ENCODE measurements at places on chromosomes 1 and 21.

DNA sequence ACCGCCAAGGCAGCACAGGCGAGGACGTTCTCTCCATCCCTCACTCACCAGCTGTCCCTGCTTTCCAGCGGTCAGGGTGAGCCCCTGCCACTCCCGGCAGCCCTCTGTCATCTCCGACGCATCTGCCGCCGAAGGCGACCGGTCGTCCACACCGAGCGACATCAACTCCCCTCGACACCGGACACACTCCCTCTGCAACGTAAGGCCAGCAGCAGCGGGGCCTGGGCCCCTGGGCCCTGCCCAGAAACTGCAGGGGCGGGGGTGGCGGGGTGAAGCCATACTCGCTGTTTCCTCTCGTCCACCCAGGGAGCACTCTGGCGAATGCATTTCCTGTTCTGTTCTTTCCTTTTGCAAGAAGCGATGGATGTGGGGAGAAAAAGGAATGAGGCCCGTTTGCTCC lies 93.4 kb upstream of the TMEM51 start:
- DNase-seq, result no peak

GRCh38 chr1:48061162-48062136 lies 64.3 kb upstream of the TRABD2B start:
- no peak for DNase-seq

- no peak for DNase-seq
These were observed 11.5 kb upstream of the THRAP3 start for GRCh38 chr1:36212782-36213181.

GRCh38 chr1:63748641-63749040 lies 25.2 kb upstream of the ROR1 start:
- no peak for DNase-seq

DNA sequence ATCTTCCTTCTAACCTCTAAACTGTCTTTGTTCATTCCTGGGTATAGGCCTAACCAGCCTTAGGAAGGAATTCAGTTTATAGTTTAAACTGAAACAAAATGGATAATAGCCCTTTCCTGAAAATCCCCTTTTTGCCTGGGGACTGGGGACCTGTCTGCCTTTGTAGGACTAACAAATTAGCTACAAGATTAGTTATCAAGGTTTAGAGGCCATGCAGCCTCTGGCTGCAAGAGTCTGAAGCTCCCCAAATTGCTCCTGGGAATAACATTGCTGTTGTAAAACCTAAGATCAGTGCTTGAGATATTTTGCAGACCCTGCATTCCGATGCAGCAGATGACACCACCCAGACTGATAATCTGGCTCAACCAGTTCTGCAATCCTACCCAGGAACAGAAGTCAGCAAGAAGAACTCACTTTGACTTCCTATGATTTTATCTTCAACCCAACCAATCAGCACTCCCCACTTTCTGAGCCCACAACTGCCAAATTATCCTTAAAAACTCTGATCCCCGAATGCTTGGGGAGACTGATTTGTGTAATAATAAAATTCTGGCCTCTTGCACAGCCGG lies 96.6 kb upstream of the ETV3 start:
- no peak for DNase-seq

DNA sequence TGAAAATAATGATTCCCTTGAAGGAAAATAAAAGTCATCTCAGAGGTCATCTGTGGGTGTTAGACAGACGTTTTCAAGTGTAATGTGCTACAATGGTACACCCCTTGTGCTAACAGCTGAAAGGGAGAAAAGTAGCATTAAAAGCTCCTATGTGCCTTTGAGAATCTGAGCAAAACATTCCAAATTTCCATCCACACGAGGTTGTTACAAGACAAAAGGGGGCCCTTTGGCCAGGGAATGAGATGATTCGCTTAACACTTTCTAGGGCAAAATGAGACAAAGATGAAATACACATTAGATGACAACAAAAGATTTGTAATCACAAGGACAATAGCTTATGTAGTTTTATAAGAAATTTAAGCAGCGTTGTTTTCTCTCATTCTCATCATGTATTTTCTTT lies 303.6 kb downstream of the LMX1A start:
- DNase-seq, result no peak

- no peak for DNase-seq
These were observed 8.9 kb upstream of the MUTYH start for GRCh38 chr1:45348966-45349677.

GRCh38 chr1:19744886-19745285 lies 54.8 kb downstream of the TMCO4 start:
- DNase-seq, result no peak

GRCh38 chr1:59096501-59096900 lies 200.4 kb upstream of the FGGY start:
- no peak for DNase-seq

GRCh38 chr1:169989246-169989645 lies 85.2 kb downstream of the KIFAP3 start:
- no peak for DNase-seq

GRCh38 chr1:203564024-203564423 lies 62.6 kb upstream of the ATP2B4 start:
- DNase-seq, result no peak

DNA sequence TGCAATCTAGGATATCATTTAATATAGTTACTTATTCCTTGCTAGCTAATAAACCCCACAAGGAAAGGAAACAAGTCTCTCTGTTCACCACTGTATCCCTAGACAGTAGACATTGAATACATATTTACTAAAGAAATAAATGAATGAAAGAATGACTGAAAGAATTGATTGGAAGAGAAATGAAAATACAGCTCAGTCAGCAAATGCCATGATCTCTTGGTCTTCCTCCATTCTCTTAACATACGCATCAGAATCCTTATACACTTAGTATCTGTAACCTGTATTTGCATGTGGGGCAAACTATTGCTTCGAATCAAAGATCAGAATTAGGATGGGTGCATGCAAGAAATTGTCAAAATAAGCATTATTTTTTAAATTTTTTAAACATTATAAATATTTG lies 500.8 kb upstream of the ADGRL2 start:
- DNase-seq, result no peak

DNA sequence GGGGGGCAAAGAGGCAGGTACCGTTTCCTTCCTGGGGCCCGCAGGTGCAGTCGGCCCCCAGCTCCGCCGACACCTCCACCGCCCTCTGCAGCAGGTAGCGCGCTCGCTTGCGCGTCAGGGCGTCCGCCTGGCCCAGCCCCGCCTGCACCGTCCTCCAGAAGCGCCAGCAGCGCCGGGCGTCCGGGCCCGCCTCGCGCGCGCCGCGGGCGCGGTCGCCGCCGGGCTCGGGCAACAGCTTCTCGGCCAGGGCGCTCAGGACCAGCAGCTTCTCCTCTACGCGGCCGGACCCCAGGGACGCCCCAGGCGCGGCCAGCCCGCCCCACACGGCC lies 863 bp downstream of the TARBP1 start:
- DNase-seq, result peak; percentile 77

DNA sequence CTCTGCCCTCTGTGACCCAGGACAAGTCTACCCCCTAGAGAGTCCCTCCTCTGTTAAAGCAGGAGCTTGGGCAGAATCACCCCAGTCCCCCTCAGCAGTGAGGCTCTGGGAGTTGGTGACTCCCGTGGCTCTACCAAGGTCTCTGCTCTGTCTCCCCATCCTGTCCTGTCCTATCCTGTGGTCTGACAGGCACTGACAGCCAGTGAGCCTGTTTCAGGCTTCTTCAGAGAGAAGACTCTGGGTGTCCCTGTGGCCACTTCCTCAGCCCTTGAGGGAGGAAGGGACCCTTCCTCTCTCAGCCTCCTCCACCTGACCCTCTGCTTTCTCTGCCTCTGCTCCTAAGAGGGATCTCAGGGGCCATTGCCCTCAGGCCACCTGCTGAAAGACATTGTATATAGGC lies 148.7 kb downstream of the FCRL5 start:
- DNase-seq, result no peak

GRCh38 chr1:90340606-90341005 lies 345.7 kb downstream of the ZNF326 start:
- DNase-seq, result no peak

DNA sequence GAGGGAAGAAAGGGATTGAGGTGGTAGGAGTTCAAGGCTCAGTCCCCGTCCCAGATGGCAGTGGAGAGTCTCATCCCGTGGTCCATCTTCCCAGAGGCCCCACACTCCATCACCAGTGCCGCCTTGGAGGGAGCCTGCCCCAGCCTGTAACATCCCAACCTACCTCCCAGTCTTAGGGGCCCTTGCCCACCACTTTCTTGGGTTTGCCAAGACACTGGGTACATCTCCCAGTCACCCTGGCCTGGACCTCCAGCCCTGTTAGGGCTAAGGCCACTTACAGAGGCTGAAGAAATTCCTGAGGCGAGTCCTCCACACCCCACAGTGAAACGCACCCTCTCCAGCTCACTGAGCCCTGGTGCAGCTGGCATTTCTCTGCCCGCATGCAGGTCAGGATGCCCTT lies 3.3 kb downstream of the TMEM200B start:
- DNase-seq, result no peak

GRCh38 chr1:208829595-208829994 lies 585.4 kb upstream of the PLXNA2 start:
- no peak for DNase-seq

GRCh38 chr1:246159279-246160227 lies 347.5 kb downstream of the SMYD3 start:
- no peak for DNase-seq

GRCh38 chr1:204348722-204349121 lies 11.0 kb downstream of the PLEKHA6 start:
- no peak for DNase-seq

- DNase-seq, result no peak
These were observed 59.7 kb downstream of the TEX35 start for GRCh38 chr1:178572604-178573003.

- no peak for DNase-seq
These were observed 22.1 kb downstream of the EIF2D start for GRCh38 chr1:206590025-206590758.

- DNase-seq, result no peak
These were observed 75.2 kb downstream of the NGF start for GRCh38 chr1:115262886-115263285.

- no peak for DNase-seq
These were observed 43.3 kb downstream of the PHC2 start for GRCh38 chr1:33387625-33388024.

DNA sequence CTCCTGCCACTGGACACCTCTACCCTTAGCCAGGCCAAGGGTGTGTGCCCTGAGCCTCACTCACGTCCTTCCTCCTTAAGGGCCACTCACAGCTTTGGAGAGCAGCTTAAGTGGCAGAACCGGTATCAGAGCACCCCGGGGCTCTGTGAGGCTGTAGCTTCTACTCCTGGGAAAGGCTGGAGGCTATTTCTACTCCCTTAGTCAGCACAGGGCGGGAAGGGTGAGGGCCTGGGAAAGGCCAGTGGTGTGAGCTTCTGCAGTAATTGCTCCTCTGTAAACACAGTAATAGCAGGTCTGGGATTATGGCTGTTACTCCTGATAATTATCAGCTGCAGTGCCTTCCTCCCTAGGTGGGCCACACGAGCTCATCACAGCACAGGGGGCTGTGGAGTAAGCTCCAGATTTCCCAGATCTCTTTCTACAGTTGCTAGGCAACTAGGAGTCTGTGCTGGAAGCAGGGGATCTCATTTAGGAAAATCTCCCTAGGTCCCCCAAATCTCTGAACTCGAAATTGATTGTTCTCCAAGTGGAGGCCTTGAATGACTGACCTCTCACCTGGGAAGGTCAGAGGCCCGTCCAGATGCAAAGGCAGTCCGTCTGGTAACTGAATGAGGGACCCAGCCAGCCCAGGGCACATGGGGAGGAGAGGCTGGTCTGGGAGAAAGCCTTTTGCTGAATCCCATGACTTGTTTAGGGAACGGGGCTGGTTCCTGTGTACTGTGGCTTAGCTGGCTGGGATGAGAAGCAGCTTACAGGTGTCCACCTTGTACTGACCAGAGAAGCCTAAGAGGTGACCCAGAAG lies 29.3 kb downstream of the IER5 start:
- DNase-seq, result no peak

DNA sequence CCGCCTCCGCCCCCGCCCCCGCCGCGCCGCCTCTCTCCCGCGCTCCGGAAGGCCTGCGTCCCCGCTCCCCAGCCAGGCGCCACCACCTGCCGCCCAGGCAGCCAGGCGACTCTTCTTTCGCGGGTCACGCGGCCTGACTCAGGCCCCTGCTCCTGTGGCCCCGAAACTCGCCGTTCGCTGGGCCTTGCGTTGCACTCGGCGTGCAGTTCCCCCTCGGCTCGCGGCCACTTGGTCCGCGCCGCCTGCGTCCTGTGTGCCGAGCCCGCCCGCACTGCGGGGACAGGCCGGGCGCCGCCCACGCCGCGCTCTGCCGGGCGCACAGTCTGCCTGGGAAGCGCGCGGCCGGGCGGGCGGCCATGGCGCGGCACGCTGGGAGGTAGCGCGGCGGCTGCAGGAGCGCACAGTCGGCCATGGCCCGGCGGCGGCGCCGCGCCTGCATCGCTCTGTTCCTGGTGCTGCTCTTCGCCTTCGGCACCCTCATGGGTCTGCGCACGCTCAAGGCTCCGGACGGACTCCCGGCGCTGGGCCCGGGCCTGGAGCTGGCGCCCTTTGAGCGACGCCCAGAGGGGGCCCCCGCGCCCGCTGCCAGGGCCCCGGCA lies at the start of gene MANEAL:
MANEAL (plus strand) TSS at position 75 of the 599 bp plus-strand sequence; CDS start at position 411, 336 bp downstream.
- no peak for DNase-seq

DNA sequence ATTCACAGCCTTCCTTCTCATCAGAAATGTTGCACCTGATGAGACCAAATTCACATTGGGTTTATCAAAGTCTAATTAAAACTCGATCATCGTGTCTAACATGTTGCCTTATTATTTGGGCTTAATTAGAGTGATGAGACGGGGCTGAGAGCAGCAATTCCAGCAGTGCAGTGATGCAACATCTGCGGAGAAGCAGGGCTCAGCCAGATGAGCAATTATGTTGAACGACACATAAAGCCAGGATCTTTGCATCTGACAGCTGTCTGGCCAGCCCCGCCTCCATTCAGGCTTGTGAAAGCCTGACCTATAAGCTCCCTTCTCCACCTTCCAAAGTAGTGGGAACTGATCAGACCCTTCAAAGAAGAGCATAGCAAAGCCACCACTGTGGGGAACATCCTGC lies 109.8 kb downstream of the C1orf94 start:
- no peak for DNase-seq

- DNase-seq, result no peak
These were observed 434.8 kb downstream of the LMO4 start for GRCh38 chr1:87763483-87763882.

DNA sequence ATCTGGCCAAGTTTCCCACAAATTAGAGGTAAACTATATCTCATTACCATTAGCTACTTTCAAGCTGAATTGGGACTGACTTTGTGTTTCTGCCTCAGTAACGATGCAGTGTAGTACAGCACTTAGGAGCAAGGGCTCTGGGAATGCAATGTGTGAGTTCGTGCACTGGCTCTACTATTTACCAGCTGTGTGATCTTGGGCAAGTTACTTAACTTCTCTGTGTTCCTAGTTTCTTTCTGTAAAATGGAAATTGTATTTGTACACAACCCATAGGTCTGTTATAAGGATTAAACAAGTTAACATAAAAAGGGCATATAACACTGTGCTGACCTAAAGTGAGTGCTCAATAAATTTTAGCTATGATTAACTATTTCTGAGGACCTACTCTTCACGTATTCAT lies 65.0 kb upstream of the CSF1 start:
- peak; percentile 24 for DNase-seq

- no peak for DNase-seq
These were observed 16.6 kb upstream of the LEMD1 start for GRCh38 chr1:205438213-205439158.
